ENCODE measurements at places on chromosomes 6 and 20.
A peak's percentile ranks its signal among the peaks of the same experiment; 100 is the strongest.

DNA sequence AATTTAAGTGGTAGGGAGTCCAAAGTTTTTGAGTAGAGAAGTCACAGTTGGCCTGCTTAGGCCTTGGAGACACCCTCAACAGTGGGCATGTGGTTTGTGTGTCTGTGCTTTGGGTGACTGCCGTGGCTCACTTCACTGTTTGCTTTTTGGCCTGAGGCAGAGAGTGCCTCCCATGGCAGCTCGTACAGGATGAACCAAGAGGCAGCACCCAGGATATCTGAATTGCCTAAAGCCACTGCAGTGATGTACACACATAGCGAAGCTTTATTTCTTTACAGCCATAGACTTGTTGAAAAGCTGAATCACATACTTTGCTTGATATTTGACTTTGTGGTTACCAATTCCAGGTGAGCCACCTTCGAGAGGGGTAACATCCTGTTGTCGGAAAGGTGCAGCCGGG lies 21.6 kb downstream of the RREB1 start:
- no peak for DNase-seq

DNA sequence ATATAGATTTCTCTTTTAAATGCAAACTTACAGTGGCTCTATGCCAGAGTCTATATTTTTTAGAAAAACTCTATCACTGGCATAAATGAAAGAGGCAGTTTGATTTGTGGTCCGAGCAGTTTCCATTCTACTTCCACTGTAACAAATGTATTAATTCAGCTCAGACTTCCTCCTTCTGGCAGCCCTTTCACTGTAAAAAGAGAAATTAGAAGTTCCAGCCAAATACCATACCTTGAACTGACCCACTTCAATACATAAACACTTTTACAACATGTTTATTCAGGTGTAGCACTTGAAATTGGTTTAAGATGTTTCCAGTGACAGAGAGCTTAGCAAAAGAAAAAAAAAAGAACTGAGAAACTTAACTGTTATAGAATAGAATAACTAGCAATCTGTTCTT lies 99.3 kb downstream of the BMP5 start:
- DNase-seq, result no peak

- no peak for DNase-seq
Observed at GRCh38 chr20:61370841-61371303, 118.8 kb downstream of the CDH4 start.

GRCh38 chr6:139800837-139801236 lies 426.4 kb upstream of the CITED2 start:
- DNase-seq, result no peak

GRCh38 chr20:15656124-15656523 lies 917.1 kb downstream of the KIF16B start:
- peak; percentile 31 for DNase-seq

GRCh38 chr20:17892189-17892938 lies 76.2 kb downstream of the SNX5 start:
- no peak for DNase-seq

- DNase-seq, result no peak
Observed at GRCh38 chr20:63456429-63457284, 15.8 kb downstream of the KCNQ2 start.

DNA sequence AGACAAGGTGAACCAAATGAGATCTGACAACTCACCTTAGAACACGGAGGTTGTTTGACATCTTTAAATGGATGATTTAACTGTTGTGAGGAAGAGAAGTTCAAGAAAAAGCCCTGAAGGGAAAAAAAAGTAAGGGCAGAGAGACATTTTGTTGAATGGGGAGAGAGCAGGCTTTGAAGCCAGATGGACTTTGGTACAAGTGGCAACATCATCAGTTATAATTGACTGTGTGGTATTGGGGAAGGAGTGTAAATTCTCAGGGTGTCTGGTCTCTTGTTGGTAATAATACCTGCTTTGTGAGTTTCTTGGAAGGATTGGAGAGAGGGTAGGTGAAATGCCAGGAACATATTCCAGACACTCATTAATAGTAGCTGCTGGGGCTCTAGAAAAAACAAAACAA lies 21.6 kb downstream of the OGFRL1 start:
- DNase-seq, result no peak

Measured in fibroblast of skin of left quadriceps (primary cell).